Brain microvascular endothelial cell (primary cell): ENCODE measurements at places on chromosomes 5 and 9.

DNA sequence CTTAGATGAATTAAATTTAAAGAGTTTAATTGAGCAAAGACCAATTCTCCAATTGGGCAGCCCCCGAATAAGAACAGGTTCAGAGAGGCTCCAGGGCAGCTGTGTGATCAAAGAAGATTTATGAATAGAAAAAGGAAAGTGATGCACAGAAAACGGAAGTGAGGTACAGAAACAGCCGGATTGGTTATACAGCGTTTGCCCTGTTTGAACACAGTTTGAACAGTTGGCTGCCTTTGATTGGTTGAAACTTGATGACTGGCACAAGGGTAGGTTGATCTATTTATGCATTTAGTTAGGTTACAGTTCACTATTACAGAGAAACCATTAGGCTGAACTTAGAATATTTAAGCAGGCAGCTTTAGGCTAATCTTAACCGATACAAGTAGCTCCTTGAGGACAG, 29.5 kb downstream of the NIM1K start:
- no peak for DNase-seq

GRCh38 chr9:120360510-120360909, 219.5 kb downstream of the CDK5RAP2 start:
- DNase-seq, result no peak

DNA sequence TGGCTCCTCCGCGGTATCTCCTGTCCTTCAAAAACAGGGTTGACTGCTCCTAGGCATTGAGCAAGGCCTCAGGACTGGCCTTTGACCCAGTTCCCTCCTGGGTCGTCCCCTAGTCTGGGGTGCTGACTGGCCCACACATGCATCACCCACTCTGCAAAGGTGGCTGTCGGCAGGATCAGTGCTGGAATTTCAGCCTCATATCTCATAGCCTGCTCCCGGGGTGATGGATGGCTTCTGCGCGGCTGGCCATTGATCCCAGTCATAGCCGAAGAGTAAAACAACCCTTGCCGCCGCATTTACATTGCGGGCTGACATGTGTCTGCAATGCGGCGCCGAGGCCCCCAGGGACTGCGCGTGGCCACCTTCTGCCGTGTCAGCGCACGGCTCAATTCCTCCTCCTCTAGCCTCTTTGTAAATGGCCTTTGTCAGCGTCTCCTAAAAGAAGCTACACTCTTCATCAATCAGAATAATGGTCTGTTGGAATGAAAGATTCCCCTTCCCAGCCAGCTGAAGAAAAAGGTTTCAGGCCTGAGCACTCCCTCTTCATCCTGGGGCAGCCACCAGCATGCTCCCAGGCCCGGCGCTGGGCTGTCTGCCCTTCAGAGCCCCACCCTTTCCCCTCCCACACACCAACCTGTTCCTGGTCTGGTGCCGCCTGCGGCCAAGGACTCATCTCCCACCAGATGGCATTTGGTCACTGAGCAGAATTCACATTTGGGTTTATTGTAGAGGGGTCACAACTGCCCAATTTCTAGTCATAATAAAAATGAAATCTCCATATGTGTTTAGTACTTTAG, 159.0 kb downstream of the PJA2 start:
- no peak for DNase-seq

DNA sequence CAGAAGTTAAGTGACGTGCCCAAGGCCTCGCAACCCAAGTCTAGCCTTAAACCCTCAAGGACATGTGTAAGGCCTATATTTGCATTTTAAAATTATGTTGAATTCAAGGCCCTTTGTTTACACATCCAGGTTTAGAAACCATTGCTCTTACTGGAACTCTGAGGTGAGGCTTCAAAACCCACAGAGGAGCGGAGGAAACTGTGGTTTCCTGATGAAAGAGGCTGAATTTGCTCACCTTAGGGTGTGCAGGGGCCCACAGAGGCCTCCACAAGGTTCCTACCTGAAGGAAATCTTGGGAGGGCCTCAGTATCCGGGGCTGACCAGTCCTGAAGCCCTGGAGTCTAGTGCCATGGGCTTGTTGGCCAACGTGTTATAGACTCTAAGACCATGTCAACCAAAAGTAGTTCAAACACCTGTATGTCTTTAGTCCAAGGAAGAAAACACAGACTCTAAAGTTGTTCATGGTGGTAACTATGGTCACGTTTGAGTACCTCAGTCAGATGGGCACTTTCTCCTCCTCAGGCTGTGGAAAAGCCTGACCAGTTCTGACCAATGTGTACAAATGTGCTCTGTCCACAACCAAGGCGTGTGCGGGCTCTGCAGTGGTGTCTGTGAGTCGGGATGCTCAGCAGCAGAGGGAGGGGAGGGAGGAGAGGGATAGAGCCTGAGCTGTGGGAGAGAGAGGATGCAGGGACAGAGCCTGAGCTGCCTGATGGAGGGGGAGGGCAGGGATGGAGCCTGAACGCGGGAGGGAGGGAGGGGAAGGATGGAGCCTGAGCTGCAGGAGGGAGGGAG, 124.6 kb upstream of the ERCC6L2 start:
- DNase-seq, result no peak

DNA sequence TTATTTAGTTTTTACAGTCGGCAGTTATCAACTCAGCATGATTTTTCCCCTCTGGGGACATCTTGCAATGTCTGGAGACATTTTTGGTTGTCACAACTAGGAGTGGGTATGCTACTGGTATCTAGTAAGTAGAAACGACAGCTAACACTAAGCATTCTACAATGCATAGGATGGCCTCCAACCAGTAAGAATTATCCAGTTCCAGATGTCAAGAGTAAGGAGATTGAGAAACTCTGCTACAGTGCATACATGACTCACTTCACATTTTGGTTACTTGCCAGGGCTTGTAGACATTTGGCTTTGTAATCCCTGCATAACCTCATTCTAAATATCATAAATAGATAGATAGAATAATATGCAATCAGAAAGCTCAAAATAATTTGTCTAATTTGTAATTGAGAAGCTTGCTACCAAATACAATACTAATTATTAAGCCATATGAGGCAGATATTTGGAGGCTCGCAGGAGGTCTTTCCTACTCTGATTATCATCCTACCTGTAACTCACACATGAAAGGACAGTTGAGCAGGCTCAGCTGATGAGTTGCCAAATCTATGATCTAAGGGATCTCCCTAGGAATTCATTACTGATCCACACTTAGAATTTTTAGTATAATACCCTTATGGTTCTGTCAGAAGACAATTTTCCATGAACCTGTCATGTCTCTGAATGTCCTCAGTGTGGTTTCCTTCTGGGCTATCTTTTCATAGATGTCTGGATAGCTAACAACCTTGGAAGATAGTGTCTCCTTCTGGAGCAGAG, 346.9 kb upstream of the TLE4 start:
- DNase-seq, result peak; percentile 89

- peak; percentile 81 for DNase-seq
These were observed 144.6 kb downstream of the CETN3 start for GRCh38 chr5:90264689-90265544.

- DNase-seq, result no peak
These were observed 64.6 kb upstream of the RASGRF2 start for GRCh38 chr5:80895523-80895922.

GRCh38 chr9:92404042-92404836, at the start of gene OGN:
TSS of gene OGN (minus strand) at chr9:92404578. CDS start at chr9:92403407, 1,171 bp downstream.
- DNase-seq, result no peak

DNA sequence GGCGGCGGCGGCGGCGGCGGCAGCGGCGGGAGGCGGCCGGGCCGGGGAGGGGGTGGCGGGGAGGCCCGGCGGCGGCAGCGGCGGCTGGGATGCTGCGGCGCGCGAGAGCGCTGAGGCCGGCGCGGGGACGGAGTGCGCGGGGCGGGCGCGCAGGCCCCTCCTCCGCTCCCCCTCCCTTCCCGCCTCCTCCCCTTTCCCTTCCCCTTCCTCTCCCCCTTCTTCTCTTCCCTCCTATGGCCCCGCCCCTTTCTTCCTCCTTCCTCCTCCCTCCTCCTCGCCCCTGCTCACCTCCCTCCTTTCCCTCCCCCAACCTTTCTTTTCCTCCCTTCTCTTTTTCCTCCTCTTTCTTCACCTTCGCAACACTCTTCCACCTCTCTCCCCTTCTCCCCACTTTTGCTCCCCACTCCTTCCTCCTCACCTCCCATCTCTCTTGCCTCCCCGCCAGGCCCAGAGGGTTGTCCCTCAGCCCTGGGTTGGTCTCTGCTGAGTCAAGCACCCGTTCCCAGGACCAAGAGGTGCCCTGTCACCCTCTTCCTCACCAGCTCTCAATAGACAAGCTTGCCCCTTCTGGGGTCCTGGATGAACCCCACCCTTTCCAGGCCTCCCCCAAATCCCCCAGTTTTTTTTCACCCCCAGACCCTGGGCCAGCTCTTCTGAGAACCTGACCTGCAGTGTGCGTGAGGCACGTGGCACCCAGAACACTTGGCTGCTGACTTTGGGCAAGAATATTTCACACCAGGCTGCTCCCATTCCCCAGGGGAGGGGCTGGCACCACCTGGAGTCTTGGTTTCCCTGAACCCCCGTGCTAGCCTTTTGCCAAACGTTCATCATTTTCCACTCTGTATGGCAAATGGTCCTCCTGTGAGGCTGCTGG, at the start of gene SEMA4D:
Gene SEMA4D, minus strand, starts transcription at position 136 of the 874 bp plus-strand sequence. CDS start 92,657 bp downstream, outside the sequence.
- peak; percentile 11 for DNase-seq

DNA sequence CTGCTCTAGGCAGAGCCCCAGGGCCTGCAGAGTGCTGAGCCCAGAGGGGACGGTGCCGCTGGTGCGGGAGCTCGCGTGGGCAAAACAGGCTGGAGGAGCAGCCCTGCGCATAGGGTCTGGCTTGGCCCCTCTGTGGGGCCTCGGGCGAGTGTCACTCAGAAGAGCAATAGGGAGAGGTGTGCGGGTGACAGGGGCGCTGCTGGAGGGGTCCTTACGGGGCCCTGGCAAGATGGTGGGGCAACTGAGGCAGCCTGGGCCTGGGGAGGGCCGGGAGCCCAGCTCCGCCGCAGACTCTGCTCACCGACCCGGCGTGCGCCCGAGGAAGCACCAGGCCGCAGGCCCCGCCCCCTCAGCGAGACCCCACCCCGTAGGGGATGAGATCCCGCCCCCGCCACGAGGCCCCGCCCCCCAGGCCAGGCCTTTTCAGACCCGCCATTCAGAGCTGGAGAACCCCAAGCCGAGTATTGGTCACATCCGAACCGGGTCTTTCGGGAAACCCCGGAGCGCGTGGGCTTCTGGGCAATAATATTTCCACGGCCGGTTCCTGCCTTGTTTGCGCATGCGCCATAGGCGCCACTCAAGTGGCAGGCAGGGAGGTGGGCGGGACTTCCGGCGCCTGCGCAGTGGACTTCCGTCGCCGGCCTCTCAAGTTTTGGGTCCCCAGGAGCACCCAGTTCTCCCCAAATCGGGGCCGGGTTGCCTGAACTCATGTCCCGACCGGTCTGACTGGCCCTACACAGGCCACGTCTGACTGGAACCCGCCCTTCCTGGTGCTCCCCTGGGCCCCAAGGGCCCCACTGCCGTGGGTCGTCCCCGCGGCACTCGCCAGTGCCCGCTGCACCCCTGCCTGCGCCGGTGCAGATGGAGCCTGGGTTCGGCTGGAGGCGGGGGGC, 1.3 kb upstream of the RNF208 start:
- peak; percentile 98 for DNase-seq

DNA sequence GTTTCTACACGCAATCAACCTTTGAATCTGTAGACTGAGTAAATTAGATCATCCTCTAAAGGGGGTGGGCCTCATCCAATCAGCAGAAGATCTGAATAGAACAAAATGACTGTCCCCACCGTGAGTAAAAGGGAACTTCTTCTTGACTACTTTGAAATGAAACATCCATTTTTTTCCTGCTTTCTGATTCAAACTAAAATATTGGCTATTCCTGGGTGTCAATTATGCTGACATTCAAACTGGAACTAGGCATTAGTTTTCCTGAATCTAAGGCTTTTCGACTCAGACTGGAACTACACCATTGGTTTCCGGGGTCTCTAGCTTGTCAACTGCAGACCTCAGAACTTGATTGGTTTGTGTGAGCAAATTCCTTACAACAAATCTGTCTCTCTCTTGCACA, 772.2 kb upstream of the CDH10 start:
- no peak for DNase-seq

GRCh38 chr5:96431376-96432187, 1.5 kb downstream of the PCSK1 start:
- DNase-seq, result peak; percentile 77

- DNase-seq, result peak; percentile 7
These were observed 63.3 kb downstream of the CSF2 start for GRCh38 chr5:132136906-132137305.

- DNase-seq, result no peak
These were observed 142.1 kb upstream of the GLRA1 start for GRCh38 chr5:152066784-152067183.

DNA sequence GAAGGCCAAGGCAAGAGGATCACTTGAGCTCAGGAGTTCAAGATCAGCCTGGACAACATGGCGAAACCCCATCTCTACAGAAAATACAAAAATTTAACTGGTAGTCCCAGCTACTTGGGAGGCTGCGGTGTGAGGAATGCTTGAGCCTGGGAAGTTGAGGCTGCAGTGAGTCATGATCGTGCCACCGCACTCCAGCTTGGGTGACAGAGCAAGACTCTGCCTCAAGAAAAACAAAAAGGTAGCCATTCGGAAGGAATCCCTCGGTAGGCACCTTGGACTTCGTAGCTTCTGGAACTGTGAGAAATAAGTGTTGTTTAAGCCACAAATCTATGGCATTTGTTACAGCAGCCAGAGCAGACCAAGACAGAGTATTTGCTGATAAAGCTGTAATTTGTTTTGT, 174.2 kb downstream of the DCP2 start:
- DNase-seq, result peak; percentile 36

- no peak for DNase-seq
These were observed 585.3 kb upstream of the GRAMD2B start for GRCh38 chr5:125837866-125838265.

GRCh38 chr5:132496631-132497487, 6.3 kb upstream of the IRF1 start:
- DNase-seq, result peak; percentile 78

GRCh38 chr5:34022121-34022705, 14.4 kb upstream of the AMACR start:
- peak; percentile 53 for DNase-seq

DNA sequence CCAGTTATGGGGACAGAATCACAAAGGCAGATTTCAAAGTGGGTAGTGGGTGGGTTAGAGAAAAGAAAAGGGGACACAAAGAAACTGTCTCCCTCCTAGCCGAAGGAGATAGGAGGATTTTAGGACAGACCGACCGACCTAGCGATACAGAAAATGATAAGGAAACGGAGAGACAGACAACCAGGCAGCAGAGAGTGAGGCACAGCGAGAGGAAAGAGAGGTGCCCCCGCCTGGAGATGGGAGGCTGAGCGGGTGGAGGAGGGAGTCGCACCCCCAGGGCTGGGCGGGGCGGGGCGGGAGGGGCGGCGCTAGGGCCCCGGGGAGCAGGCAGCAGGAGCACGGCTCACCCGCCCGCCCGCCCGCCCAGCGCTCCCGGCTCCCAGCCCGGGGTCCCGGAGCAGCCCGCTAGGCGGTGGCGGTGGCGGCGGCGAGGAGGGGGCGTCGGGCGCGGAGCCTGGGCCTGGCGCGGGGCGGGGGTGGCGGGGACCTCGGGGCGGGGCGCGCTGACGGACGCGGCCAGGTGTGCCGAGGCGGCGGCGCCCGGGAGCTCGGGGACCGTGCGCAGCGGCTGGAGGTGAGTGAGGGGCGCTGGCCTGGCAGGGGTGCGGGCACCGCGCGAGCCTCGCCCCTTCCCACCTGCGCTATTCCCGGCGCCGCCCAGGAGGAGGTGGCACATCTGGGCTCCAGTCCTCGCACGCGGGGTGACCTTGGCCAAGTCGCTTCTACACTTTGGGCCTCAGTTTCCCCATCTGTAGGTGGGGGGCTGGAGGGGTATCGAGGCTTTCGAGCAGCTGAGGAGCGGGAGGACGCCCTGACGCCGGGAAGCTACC, 15.9 kb upstream of the SYNPO start:
- DNase-seq, result no peak

- no peak for DNase-seq
These were observed 61.0 kb downstream of the SNX30 start for GRCh38 chr9:112811518-112811917.

- DNase-seq, result no peak
These were observed 962 bp upstream of the TXN start for GRCh38 chr9:110257097-110257841.

- no peak for DNase-seq
These were observed 66.7 kb upstream of the PCA3 start for GRCh38 chr9:76697554-76697953.
